ENCODE measurements at places on chromosomes 1 and 21.

DNA sequence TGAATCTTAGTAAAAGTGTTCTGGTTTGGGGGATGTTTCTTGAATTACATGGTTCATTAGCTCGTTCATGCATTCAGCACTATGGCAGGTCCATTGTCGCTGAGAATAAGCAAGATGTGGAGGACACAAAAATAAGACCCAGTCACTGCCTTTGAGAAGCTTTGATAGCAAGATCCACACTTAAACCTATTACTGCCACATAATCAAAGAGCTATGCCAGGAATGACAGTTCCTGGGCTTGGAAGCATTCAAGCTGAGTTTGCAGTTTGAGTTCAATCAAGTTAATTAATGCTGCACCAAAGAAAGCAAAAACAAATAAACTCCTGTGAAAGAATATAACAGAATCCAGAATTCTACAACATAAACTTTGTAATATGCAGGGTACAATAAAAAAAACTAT lies 131.8 kb downstream of the MIS18A start:
- no peak for DNase-seq

DNA sequence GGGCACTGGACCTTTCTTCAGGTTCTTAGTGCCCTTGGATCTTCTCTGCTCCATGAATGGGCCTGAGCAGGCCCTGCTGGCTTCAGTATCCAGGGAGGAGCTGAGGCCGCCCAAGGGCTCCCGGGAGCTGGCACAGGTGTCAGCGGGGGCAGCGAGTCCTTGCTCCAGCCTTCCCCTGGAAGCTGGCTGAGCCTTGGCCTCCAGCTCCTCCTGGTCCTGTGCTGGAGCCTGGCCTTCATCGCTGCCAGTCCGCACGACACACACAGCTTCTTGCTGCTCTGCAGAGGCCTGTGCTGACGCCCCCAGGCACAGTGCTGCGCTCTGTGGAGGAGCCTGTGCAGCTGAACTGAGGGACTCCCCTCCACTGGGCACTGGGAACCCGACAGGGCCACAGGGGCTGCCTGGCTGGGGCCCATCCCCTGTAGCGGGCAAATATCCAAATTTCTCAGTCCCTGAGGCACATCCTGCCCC lies 1.7 kb downstream of the SPOCD1 start:
- DNase-seq = no peak

DNA sequence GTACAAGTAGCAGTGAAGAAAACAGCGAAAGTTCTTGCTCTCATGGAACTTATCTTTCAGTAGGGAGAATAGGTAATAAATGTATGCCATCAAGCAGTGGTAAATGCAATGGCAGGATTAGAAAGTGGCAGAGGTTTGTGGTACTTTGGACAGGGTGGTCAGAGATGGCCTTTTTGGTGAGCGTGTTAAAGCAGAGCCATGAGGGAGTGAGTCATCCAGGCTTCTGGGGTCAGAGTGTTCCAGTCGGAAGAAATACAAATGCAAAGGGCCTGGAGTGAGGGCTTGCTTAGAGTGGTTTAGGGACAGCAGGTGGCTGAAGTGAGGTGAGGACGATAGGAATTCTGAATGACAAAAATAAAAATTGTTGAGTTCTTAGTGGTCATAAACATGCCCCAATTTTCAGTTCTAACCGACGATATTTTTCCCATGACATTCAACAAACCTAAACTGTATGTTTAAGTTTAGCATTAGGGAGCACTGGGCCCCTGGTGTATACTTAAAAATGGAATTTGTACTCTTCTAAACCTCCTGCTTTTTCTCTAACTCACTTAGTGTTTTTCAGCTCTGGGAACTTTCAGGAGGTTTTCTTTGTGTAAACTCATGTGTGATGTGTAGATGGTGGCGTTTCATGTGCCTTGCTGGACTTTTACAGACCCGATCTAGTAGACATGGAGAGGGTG lies 78.2 kb downstream of the MACF1 start:
- no peak for DNase-seq

DNA sequence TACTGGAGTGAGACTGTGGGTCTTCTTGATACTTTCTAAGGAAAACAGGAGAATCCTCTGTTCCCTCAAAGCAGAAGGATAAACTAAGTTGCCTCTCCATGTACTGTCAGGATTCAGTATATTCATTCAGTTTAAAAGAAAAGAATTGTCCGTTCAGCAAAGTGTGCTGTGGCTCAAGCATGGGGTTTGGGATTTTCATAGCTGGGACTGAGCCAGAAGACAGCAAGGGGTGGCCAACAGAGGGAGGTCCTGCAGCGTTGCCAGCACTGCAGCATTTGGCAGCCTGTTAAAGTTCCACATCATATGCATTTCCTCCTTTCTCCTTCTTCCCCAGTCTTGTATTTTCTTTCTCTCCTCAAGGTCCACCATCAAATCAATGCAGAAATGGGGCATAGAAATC lies 75.1 kb downstream of the DTL start:
- no peak for DNase-seq

- DNase-seq = peak; percentile 33
These were observed 8.2 kb upstream of the CAP1 start for GRCh38 chr1:40032240-40032891.

GRCh38 chr21:15669247-15669646 lies 60.5 kb upstream of the USP25 start:
- DNase-seq = no peak

DNA sequence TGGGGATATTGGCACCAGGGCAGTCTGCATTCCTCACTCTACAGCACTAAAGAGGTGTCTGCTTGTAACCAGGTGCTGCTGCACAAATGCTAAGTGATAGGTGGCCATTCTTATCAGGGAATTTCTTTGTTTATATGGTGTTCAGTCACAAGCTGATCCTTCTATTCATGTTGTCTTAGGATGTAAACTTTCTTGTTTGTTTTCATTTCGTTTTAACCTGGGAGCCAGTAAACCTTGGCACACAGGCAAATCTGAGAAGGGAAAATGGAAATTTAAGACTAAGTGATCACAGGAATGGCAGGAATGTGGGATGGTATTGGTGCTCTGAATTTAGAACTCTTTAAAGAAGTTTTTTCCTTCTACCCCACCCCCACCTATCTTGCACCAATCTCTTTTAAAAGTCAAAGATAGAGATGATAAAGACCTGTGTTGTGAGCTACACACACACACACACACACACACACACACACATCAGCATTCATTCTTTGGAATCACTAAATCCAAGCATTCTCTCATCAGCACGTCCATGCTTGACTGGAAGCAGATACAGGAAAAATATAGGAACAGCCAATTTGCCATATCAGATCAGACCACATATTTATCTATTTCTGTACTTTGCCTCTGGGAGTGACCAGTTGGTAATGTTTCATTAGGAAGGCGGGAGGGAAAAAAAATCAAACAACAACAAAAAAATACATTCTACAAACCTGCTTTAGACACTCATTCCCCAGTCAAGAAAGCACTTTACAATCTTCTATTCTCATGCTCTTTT lies 451.4 kb upstream of the ADGRL2 start:
- DNase-seq = no peak

DNA sequence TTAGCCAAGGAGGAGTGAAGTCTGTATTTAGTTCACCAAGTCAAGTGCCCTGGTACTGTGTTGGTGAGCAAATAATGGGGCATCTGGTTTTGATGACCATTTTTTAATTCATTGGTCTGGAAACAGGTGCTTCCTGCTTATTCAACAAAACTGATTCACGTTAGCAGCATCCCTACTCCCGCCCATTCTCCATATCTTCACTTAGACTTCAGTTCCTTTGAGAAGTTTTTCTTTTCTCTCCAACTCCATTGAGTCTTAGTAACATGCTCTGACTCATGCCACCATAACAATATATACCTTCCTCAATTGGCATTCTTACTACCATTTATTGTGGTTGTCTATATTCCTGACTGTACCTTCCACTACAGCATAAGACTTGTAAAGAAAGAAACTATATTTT lies 468.9 kb downstream of the DPYD start:
- DNase-seq = no peak

DNA sequence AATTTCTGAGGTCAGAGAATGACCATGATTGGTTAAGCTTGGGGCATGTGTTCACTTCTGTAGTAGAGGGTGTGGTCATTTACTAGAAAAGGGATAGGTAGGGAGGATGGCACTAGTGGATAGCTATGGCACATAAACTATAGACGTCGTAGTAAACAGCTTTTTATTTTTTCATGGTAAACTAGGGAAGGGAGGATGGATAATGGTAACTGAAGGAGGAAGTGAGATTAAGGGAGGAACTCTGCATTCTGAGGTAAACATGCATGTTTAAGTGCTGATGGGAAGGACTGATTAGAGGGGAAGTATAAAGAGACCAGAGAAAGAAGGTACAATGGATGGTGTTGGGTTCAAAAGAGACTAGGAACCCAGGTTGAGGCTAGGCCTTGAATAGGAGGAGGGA lies 26.9 kb downstream of the PTGS2 start:
- DNase-seq = no peak

DNA sequence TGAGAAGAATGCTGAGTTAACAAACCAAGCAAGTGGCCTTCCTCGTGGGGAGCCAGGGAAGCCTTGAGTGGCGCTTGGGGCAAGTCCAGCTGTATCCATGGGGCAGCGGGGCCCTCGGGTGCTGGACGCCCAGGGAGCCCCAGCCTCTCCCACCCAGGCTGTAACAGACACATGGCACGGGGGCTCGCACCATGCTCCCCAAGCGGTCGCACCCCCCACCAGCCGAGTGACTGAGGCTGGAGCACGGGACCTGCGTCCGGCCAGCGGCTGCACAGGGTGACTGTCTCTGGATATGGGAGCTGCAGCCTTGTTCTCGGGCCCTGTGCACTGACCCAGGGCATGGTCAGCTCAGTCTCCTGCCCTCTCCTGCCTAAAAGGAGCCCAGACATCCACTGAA lies 53.9 kb upstream of the ACTRT2 start:
- no peak for DNase-seq

DNA sequence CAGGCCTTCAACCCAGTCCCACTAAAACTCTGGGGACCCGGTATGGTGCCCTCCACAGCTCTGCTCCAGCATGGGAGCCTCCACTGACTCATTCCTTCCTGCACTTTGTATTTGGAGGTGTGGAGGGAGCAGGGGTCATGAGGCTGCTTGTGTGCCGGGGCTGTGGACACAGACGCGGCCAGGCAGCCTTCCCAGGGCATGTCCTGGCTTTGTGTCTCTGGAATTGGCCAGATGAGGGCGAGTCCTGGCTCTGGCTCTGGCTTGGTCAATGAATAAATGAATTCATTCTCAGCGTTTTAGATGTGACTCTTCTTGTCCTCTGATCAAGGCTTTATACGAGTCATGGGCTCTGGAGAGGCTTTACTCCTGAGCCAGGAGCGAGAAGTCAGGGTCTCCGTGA lies 19.1 kb downstream of the AJAP1 start:
- DNase-seq = no peak

GRCh38 chr1:20255666-20256065 lies 35.0 kb upstream of the VWA5B1 start:
- DNase-seq = peak; percentile 23

DNA sequence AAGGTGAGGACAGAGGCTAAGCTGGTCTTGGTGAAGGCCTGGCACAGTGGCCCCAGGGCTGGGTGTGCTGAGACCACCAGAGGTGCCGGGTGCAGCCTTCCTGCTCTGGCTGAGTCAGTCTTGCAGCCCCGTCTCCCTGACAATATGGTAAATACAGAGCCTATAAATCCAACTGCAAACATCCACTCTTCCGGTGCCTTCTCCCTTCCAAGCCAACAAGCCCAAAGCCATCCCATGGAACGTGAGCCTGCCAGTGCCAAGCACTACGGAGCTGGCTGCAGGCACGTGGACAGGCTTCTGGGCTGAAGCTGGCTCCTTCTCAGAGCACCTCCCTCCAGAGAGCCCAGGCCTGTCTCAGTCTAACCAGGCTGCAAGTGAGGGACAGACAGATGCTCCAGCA lies 70.0 kb downstream of the TRABD2B start:
- no peak for DNase-seq

- DNase-seq = no peak
These were observed 58.9 kb upstream of the TRABD2B start for GRCh38 chr1:48055876-48056764.

DNA sequence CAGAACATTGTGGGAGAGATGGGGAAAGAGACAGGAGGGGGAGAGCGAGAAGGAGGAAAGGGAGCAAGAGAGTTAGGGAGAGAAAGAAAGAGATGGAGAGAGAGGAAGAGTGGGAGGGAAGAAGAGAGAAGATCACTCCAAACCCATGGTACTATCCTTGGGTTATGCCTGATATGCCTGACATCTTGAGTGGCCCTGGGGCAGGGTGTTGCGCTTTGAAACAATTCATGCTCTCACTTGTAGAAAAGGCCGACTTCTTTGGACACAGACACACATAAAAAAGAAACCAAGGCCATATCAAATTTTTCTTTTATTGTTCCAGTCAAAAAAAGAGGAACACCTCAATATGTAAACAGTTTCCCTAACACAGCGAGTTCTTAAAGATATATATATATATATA lies 240.5 kb downstream of the DYRK1A start:
- DNase-seq = no peak

DNA sequence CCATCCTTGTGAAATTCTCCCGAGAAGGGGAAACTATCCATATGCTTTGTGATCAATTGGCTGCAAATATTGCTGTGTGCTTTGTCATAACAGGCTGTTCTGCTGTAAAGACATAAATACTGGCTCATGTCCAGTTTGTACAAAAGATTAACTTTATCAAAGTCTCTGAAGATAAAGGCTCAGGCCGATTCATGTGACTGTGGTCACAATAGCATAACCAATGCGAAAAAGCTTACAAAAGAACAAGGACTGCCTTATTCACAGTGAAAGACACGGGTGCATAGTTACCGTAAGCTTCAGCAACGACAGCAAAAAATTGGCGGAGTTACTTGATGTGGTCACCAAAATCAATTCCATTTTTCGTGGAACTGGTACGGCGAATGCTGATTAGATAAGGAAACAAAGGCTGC lies 173.6 kb upstream of the CHRM3 start:
- no peak for DNase-seq

DNA sequence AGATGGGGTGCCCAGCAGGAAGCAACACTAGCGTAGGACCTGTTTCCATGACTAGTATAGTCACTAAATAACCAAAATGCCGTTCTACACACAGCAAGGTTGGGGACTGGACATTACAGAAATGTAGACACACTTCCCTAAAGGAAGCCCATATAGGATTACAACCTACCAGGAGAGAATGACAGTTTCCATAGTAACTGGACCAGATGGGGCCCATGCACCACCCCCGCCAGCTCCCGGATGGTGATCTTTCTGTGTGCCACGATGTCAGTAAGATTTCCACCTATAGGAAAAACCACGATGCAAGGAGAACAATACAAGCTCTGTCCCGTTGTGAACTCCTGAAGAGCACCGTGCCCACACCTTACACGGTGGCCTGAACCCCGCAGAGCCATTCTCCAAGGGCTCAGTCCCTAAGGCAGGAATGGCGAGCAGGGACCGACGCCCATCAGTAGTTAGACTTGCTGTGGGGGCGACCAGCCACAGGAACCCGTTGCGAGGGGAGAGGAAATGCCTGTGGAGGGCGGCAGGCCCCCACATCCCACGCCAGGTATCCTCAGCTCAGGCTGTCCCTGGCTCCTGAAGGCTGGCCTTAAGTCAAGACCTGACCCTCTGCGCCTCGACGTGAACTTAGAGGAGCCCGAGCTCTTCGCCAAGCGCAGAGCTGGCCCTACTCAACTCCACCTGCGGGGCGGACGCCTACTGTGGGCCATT lies 13.6 kb upstream of the CEP85 start:
- DNase-seq = no peak

- DNase-seq = peak; percentile 29
These were observed 519 bp downstream of the FNBP1L start for GRCh38 chr1:93448292-93448982.

GRCh38 chr1:59137276-59137615 lies 159.6 kb upstream of the FGGY start:
- DNase-seq = no peak

- DNase-seq = no peak
These were observed 71.7 kb downstream of the PIK3CD start for GRCh38 chr1:9723068-9723805.

Measured in HTR-8/SVneo (cell line).